ENCODE measurements at places on chromosomes 1 and 21.

DNA sequence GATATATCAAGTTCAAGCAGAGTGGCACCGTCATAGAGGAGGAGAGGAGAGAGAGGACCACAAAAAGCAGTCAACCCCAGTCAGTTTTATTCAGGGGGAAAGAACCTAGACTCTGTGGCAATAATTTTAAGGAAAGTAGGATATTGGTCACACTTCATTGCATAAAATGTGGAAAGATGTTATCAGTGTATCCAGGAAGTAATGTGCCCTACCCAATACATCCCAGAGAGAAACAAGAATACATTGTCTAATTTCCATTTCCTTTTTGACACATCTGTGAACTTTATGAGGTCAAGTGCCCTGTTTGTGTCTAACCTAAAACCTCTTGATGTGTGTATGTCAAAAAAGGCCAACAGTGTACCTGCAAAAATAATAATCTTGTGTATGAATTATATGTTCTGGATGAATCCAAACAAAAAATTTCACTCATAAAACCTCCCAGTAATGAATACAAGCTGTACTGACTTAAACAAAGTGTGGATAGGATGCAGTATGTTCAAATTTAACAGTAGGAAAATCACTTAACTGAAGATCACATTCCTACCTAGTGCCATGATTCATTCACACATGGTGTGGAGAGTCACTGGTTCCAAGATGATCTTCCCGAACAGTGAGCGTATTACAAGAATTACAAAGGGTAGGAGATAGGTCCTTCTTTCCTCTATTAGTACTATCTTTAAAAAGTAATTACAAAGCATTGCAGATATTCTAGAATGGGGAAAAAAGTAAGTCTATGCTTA, 712.1 kb upstream of the CXADR start:
- no peak for DNase-seq

DNA sequence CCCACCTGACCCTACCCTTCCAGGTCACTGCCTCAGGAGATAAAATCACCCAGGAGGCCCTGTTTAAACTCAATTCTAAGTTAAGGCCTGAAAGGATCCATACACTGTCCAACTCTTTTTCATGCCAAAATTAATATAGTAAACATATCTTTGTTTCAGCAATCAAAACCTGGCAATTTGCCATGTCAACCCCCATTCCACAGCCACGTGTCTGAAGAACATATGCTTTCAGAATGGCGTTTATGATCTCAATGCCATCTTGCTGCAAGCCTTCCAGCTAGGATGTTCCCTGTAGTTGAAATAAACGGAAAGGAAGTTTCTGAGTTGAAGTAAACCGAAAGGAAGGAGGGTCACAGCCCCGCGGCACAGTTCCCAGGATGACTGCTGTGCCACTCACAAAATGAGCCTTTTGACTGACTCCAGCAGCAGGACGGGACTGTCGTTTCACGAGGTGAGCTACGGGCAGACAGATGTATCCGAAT, 472.0 kb downstream of the SMYD3 start:
- no peak for DNase-seq

GRCh38 chr1:22163137-22163536, 20.2 kb upstream of the WNT4 start:
- DNase-seq: no peak

- no peak for DNase-seq
These were observed 22.9 kb upstream of the LEFTY2 start for GRCh38 chr1:225963735-225964530.

DNA sequence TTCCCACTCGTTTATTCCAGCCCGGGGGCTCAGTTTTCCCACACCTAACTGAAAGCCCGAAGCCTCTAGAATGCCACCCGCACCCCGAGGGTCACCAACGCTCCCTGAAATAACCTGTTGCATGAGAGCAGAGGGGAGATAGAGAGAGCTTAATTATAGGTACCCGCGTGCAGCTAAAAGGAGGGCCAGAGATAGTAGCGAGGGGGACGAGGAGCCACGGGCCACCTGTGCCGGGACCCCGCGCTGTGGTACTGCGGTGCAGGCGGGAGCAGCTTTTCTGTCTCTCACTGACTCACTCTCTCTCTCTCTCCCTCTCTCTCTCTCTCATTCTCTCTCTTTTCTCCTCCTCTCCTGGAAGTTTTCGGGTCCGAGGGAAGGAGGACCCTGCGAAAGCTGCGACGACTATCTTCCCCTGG, 716 bp downstream of the OLIG2 start:
- DNase-seq: no peak

DNA sequence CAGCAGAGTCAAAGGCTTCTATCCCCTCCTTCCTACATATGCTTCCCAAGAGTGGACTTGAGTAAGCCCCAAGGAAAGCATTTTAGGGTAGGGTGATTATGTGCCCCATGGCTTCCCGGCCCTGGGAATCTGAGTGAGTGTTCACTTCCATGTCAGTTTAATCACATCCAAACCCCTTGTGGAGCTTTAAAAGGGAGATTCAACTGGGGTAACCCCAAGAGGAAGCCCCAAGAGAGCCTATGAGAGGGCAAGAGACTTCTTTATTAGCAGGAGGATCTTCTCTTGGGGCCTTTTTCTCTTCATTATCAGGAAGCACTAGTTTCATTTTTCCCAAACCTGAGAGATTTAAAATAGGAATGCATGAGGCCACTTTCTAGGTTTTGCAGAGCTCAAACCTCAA, 97.0 kb upstream of the IRF2BP2 start:
- DNase-seq: no peak

DNA sequence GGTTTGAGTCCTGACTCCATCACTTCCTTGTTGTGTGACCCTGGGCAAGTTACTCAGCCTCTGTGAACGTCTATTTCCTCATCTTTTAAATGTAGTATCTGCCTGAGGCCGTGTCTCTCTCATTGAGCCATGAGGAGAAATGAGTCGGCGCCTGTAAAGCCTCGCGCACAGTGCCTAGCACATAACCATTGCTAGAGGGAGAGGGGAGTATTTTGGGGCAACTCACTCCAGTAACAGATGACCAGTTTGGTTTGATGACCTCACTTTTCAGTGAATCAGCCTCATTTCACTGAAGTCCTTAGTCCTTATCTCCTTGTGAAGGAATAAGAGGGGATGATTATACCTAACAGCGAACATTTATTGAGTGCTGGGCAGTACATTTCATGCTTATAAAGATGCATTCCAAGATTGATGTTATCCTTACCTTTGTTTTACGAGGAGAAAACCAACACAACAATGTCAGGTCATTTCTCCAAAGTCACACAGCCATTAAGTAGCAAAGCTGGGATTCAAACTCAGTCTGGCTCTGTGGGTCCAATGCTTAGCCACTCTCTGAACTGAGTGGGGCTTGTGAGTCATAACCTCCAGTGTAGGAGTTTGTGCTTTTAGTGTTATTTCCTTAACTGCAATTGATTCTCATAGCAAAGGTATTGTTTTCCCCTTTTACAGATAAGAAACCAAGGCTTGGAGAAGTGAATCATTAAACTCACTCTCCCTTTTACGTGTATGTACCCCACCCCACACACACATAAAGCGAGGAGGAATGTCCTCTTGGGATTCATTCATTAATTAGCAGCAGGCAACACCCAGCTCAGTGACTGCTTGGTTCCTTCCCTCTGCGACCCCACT, 25.9 kb downstream of the KCNC4 start:
- DNase-seq: no peak

- no peak for DNase-seq
These were observed 36.5 kb downstream of the TSEN15 start for GRCh38 chr1:184088037-184088436.

GRCh38 chr1:160522622-160523345, at the start of gene SLAMF6:
TSS of gene SLAMF6 (minus strand) at chr1:160523255. CDS start at chr1:160523192, 63 bp downstream.
- DNase-seq: no peak

DNA sequence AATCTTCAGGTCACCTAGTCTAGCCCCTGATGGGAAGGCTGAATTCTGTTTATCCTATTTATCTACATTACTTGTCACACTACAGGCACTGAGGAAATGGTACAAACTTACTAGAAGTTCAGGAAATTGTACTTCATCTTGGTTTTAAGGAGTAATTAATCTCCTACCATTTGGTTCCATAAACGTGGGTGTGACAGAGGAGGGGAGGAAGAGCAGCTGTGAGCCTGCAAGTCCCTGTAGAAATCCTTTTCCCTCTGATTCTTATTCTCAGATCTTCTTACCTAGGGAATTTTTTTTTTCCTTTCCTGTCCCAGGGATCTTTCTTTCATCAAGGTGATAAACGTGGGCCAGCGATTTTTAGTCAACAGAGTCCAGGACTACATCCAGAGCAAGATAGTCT, 14.1 kb downstream of the PFKFB2 start:
- no peak for DNase-seq

DNA sequence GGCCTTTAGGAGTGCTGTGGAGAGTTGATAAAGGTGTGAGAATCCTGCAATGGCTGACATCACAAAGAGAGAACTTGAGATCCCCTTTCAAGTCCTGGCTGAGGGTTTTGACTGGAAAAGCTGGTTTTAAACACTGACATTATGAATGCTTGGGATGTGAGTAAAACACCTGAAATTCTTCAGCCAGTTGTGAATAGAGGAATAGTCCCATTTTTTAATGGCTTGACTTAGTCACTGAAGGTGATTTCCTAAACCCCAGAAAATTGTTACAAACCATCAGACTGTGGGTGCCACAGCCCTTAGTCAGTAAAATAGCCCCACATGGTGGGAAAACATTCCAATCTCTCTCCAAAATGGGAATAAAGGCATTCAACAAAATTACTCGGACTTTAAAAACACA, 107.7 kb upstream of the LMO4 start:
- no peak for DNase-seq

DNA sequence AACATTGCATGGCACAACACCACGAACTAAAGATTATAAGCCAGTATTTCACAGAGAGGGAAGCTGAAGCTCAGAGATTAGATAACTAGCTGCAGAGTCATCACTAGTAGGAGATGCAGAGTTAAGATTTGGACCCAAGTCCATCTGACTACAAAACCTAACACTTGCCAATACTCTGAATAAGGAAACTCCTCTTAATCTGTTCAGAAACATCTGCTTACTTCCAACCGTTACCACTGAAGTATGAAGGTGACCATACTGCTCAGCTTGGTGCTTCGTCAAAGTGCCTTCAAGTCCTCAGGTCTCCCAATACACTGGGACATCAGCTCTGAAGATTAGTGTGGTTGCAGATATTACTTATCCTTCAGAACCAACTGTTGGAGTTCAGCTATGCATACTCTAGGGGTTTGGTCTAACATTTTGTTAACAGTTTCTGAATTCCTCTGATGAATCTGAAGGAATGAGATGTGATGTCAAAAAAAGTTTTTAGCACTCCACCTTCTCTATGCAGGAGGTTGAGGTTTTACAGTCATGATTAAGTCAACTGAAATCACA, 179.6 kb downstream of the TPR start:
- DNase-seq: no peak

DNA sequence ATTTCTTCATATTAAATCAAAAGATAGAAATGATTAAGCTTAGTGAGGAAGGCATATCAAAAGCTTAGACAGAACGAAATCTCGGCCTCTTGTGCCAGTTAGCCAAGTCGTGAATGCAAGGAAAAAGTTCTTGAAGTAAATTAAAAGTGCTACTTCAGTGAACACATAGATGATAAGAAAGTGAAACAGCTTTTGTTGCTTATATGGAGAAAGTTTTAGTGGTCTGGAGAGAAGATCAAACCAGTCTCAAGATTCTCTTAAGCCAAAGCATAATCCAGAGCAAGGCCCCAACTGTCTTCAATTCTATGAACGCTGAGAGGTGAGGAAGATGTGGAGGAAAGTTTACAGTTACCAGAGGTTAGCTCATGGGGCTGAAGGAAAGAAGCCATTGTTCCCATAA, 88.4 kb downstream of the ADGRL2 start:
- no peak for DNase-seq

- DNase-seq: no peak
These were observed 50.0 kb downstream of the LACTBL1 start for GRCh38 chr1:22922640-22923039.

DNA sequence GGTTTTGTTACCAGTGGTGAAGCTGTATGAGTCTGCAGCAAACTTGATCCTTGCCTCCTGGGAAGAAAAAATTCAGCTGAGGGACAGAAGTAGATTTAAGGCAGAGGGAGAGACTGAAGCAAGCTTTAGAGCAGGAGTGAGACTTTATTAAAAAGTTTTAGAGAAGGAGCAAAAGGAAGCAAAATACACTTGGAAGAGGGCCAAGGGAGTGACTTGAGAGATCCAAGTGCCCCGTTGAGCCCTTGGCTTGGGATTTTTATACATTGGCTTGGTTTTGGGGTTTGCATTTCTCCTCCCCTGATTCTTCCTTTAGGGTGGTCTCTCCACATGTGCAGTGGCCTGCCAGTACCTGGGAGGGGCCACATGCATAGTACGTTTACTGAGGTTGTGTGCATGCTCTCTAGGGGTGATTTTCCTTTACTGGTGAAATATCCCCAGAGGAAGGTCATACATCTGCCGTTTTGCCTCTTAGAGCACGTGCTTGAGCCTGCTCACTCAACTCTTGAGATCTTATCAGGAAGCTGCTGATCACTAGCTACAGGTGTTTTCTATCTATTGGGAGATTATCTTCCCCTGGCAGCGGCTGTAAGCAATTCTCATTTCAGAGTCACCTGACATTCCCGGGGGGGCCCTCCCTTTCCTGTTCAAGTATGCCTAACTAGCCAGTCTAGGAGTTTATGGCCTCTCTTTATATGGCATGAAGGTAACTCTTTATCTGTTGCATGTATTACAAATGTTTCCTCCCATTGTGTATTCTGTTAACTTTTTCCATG, 20.3 kb downstream of the FASLG start:
- peak; percentile 50 for DNase-seq

DNA sequence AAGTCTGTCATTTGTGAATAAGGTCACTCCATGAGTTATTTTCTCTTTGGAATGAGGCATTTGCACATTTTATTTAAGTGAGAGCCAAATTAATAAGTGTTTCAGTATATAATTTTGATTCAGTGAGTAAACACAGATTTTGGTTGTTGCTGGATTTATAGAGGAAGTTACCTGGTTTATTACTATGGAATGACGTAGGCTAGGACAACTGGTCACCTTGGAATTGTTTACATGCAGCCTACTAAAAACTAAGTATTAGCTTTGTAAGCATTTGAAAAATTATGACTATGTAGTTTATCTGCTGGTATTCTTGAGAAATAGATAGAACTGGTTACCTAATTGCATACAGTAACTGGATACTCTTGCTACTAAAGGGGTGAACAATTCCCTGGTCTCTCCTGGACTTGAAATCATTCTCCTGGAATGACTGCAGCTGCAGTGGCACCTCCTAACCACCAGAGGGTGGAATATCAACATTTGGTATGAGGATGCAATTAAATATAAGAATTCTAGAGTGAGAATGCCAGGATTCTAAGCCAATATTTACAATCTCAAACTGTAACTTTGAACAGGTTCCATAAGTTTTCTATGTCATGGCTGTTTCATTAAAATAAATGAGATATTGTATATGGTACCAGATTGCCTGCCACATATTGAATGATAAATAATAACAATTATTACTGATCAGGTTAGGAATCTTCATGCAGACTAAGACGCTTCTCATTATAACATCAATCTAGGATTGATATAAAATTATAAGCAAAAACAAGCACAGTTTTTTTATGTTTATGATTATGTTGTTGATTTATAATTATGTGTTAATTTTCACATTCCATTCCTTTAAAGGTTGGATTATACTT, 3.5 kb upstream of the KRTAP27-1 start:
- peak; percentile 1 for DNase-seq

- peak; percentile 32 for DNase-seq
These were observed 15.2 kb downstream of the BCAN start for GRCh38 chr1:156656806-156657740.
